D341Med (cell line): ENCODE measurements at places on chromosomes 11 and 22.

DNA sequence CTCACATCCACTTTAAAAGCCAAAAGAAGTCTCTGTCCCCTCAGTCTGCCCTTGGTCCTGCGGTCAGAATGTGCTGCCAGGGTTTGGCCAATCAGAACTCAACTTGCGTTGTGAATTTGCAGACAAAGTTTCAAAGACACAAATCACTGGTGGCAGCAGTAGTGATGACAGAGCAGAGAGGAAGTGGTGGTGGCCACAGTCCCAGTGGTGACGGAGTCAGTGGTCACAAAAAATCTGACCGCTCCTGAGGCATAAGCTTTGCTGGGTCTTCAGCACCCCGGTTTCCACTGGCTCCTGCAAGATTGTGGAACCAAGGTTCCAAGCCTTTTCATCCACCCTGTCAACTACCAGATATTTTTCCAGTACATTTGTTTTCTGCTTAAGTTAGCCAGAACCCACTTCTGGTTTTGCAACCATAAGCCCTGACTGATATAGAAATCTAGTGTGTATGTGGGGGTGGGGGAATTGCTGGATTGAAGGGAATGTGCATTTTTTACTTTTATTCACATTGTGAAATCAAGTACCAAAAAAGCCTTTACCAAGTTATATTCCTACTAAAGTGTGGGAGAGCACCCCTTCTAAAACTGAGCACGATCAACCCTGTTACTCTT lies 112.3 kb downstream of the TMPRSS5 start:
- DNase-seq: no peak

DNA sequence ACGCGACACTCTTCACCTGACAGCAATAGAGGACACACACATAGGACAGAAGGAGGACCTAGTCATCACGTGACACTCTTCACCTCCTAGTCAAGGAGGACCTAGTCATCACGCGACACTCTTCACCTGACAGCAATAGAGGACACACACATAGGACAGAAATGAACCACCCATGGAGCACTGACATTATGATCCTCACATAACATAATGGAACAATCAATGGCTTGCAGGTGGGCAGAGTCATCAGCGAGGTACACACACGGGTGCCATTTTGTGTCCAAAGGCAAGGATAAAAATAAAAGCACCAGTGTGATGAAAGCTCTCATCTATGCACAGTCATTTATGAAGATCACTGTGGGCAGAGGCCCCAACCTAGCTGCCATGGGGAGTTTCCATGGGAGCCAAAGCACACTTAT lies 354.7 kb downstream of the LARGE1 start:
- DNase-seq: no peak

DNA sequence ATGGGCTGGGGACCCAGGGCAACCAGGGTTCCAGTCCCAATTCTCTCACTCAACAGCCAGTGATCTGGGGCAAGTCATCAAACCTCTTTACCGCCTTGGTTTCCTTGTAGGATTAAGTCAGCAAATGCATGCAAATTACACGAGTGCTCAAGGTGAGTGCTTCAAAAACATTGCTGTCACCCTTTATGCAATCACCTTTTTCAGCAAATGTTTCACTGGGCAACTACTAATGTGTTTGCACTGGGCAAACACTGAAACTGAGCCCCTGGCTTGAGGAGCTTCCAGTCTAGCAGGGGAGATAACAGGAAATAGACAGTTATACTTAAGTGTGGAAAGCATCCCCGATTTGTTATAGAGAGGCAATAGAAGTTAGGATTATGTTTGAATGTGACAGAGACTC lies 37.7 kb upstream of the DMC1 start:
- DNase-seq: no peak

DNA sequence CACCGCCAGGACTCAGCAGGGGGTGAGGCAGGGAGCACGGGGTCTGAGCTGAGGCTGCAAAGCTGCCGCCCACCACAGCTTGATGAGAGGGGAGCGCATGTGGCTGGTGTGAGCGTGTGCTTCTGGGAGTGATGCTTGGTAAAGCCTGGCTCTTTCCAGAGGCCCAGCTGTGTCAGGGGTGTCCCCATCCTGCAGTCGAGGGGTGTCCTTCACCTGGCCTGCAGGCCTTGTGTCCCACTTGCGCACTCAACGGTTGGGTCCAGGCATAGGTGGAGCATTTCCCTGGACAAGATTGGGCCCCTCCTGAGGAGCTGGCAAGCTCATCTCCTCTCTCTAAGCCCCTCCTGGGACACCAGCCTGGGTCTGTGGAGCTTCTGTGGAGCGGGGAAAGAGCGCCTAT lies 273.9 kb downstream of the TBC1D22A start:
- no peak for DNase-seq

- DNase-seq: no peak
Observed at GRCh38 chr11:115642660-115643059, 138.4 kb upstream of the CADM1 start.

GRCh38 chr22:35443338-35443737 lies 43.4 kb downstream of the MCM5 start:
- DNase-seq: no peak

DNA sequence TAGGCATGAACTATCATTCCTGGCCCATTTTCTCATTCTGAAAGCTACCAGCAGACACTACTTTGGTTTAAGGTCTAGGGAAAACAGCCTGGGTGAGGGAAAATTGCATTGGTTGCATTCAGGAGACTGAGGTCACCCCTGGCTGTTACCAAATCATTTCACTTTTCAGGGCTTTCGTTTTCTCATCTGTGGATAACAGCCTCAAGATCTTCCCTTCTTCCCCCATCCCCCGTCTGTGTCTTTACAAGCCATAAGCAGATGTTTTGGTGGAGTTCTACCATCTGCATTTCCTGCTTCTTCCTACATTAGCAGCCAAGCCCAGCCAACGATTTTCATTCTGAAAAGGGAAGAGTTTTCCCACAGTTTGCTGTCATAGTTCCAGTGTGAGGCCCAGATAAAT lies 130.4 kb downstream of the HIPK3 start:
- no peak for DNase-seq
